ENCODE measurements at places on chromosomes 5 and 9.

- no peak for DNase-seq
Measured at GRCh38 chr5:15596936-15597335, 97.0 kb downstream of the FBXL7 start.

- DNase-seq = no peak
Measured at GRCh38 chr9:129077236-129077635, 3.7 kb upstream of the DOLPP1 start.

GRCh38 chr9:671997-672396 lies 169.5 kb upstream of the DMRT1 start:
- no peak for DNase-seq

DNA sequence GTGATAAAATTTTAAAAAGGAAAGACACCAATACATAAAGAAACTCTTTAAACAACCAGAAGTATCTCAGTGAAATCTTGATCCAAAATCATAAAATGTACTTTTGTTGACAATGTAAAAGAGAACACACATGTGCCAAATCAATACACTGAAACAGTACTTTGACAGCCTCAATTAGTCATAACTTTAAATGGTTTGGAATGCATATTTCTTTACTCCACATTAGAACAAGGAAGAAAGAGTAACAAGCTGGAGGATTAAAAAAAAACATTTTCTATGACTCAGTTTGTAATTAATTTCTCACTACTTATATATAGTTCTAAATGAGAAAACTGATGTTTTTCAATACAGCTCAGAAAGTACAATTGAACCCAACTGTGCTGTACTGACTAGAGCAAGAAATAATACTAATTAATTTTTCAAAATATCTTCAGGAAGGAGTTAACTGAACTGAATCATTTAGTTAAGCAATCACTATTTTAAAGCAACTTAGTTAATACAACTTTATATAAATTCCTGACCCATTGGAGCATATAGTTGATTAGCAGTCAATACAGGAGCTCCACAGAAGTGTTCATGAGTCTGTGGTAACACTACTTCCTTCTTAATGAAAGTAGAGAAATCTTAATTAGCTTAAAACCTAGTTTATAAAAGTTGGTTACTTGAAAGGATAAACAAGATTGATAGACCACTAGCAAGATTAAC lies 101.0 kb downstream of the NR3C1 start:
- DNase-seq = no peak

DNA sequence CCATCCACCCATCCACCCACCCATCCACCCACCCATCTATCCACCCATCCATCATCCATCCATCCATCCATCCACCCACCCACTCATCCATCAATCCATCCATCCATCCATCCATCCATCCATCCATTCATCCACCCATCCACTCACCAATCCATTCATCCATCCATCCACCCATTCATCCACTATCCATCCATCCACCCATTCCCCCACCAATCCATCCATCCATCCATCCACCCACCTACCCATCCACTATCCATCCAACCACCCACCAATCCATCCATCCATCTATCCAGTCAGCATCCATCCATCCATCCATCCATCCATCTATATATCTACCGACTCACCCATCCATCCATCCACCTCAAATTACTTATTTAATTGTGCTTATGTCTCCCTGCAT lies 36.9 kb upstream of the PHYKPL start:
- DNase-seq = no peak

GRCh38 chr9:6925836-6926235 lies 168.1 kb downstream of the KDM4C start:
- DNase-seq = no peak

DNA sequence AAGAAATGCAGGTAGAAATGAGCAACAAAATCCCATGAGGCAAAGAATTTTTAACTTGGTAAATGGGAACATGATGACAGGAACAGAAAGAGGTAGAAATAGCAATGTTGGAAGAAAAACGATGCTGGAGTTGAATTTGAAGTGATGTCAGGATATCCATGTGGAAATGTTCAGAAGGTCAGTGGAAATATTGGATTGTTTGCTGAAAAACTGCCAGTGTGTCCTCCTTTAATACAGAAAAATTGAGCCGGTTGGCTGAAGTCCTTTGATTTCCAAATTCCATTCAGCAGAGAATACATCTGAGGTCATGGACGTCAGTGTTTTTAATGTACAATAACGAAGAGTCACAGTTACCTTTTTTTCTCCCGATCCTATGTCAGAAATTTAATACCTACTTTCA lies 110.0 kb upstream of the DMAC1 start:
- DNase-seq = no peak

- no peak for DNase-seq
Measured at GRCh38 chr5:16321284-16321683, 141.7 kb upstream of the MARCHF11 start.

GRCh38 chr5:54553659-54554207 lies 36.2 kb downstream of the SNX18 start:
- no peak for DNase-seq

DNA sequence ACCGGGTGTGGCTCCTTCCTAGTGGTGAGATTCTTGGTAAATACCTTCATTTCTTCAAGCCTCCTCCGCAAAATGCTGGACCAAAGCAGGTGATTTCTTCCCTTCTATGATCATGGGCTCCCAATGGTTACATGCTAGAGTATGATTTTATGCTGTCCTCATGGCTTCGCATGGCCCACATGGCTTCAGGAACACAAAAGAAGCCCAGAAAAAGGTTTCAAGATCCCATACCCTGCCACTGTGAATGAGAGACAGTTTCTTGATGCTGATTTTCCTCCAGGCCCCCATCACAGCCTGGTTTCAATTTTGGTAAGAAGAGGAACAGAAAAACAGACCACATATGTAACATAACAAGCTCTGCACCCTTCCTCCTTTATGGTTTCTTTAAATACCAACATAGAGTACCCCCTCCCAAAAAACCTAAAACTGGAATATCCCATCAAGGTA lies 2.4 kb upstream of the RXFP3 start:
- no peak for DNase-seq

DNA sequence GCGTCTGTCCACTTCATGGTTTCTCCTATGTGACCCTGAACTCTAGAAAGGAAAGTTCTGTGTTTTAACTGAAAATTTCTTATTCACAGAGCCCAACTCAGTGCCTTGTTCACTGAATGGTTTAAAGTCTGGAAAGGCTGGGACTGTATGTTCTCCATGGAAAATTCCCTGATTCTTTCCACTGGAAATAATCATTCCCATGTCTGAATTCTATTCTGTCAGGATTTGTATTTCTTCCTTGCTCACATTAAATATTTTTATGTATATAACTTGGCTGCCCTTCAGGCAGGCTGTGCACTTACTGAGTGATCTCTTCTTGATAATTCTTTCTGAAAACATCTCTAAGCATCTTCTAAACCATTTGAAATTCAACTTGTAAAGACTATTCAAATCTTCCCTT lies 1126.9 kb upstream of the DMAC1 start:
- DNase-seq = no peak

DNA sequence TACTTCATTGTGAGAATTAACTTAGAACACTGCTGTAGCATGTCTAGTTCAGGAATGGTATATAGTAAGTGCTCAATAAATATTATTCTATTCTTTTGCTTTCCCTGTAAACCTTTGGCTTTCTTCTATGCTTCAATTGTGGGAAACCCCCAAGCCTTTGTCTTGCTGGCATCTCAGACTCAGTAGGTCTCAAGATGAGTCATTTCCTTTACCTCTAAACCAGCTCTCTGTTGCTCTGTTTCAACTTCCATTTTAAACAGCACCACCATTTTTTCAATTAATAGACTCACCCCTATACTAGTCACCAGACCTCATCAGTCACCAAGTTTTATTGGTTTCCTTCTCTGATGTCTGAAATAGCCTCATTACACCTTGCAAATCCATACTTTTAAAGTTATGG lies 43.5 kb downstream of the DMAC1 start:
- peak; percentile 17 for DNase-seq

GRCh38 chr5:172493002-172493401 lies 38.7 kb upstream of the SH3PXD2B start:
- DNase-seq = no peak
